Kidney tubule cell (primary cell): ENCODE measurements at places on chromosomes 4 and X.

DNA sequence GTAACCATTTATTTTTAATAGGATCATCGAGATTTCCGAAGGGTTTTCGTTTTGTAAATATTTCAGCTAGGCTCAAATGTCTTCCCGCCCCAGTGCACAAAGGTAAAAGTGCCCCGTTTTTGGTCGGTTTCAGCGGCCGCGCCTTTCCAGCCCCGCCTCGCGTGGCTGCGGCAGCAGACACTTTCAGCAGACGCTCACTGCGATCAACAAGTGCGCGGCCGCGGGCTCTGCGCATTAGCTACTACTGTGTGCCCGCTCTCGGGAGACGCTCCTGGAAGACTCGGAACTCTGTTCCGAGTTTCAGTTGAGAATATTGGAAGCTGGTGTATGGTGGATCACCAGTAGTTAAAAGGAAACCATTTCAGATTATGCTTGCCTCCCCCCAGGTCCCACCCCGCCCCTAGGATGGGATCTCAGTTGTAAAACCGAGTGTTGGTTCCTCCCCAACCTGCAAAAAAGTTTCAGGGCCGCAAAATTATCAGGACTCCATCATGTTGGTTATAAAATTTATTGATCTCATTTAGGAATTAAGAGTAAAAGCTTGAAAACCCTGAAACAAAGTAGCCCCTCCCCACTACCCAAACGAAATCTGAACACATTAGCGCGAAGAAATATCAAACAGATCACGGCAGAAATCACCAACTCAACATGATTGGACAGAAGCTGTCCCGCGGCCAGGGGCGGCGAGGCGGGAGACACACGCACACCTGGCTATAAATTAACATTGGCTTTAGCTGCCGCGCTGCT is 2.2 kb downstream of the SOX3 start:
- DNase-seq, result no peak

DNA sequence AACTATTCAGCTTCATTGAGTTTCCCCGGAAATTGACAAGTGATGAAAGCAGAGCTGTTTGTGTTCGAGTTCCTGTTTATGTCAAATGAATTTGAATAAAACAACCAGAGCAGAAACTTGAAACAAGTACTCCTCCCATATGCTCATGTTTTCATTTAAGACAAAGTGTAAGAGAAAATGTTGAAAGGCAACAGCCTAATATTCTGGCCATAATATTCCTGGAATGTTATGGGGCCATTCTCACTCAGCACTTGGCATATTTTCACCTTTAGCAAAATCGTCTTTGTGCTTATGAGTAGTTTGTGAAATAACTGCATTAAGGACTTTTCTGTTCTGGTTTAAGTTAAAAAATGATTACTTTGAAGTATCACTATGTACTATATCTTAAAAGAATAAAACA is 276.0 kb upstream of the FAT1 start:
- DNase-seq, result no peak

- no peak for DNase-seq
These were observed 641.8 kb downstream of the FSTL5 start for GRCh38 chr4:161522031-161522430.

DNA sequence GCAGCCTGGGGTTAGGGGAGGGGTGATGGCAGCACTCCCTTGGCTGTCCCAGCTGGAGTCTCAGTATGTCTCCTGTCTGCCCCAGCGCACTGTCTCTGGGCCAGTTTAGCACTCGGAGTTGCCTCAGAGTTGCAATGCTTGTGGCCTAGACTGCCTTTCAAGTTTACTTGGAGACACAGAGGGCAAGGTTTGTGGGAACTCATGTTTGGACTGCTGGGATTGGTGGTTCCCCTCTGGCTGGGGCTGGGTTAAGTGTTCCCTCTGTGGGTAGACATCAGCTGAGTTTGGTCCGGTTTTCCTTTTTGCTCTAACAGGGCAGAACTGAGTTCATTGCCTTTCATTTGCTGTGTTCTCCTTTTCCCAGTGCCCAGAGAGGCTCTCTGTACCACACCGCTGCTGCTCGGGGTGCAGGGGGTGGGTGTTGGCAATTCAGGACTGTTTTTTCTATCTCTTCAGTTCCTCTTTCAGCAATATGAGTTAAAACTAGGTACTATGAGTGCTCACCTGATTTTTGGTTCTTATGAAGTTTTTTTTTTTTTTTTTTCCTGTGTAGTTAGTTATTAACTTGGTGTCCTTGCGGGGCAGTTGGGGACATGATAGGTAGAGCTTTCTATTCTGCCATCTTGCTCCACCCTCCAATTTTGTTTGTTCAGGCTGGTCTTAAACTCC is 17.2 kb downstream of the RAB33B start:
- no peak for DNase-seq

- no peak for DNase-seq
These were observed 130.8 kb downstream of the COL4A6 start for GRCh38 chrX:108307132-108308085.
